ENCODE measurements at places on chromosomes 7 and 10. TPM values are rescaled to one million over a fixed set of nuclear protein-coding genes. Genes with fewer than 3 reads are reported as not detected.

DNA sequence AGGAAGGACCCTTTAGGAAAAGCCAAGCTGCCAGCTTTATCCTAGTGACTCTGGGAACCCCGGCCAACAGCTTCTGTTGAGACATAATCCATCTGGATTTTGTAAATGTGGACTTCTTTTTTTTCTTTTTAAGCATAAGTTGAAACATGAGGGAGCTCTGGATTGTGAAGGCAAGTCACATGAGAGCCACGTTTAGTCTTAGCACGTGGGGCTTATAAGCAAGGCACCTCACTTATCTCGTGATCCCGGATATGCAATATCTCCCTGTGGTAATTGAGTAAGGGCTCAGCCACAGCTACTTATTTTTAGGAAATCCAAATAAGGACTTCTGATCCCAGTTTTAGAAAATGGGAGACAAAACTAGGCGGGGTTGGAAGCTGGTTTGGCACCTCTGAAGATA lies 111.2 kb upstream of the PTN start:
- H3K36me3 ChIP-seq, result no peaks in the 10 kb centered on the region
- H3K4me1 ChIP-seq, result no peaks in the 10 kb centered on the region
- H3K27ac ChIP-seq, result no peak overlapping the region
- H3K27me3 ChIP-seq, result no peaks in the 10 kb centered on the region
- DNase-seq, result peak; percentile 16
- no peak overlapping the region for H3K4me3 ChIP-seq

The PON1 gene
- not detected for total RNA-seq

The CCAR1 gene
- total RNA-seq, result 30.9 TPM

The VTI1A gene
- 28.3 TPM for total RNA-seq

DNA sequence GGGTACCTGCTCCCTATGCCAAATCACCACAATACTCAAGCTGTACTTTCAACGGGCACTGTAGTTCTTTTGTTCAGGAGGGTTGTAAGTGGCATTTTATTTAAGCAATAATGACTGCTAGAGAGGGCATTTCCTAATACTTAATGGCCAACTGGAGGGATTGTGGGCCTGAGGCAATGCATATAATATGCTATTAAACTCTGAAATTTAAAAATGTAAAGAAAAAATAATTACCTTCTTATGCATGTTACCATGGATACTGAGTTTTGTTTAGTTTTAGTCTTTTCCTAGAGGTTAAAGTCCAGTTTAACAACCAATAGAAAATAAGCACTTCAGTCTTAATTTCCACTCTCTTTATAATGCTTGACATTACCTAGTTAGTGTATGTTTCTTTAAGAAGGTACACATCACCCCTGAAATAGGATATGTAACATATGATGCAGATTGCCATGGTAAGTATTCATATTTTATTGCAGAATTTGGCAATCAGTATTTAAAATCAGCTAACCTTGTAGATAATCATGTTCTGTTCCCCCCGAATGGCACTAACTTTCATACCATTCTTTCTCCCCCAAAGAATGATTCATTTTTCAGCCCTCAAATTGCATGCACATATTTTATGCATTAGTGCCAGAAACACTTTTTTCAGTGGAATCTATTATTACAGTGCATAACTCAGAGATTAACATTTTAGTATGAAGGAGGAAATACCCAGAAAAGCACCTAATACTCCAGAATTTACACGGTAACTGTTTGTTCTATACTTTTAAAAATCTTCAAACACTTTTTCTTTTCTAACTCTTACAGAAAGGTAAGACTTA lies 90.3 kb upstream of the ZNF438 start:
- peak overlapping the region; percentile 16 for H3K27ac ChIP-seq
- no peak overlapping the region for H3K4me3 ChIP-seq
- peaks cover 15% of the 10 kb centered on the region for H3K4me1 ChIP-seq
- no peaks in the 10 kb centered on the region for H3K36me3 ChIP-seq

DNA sequence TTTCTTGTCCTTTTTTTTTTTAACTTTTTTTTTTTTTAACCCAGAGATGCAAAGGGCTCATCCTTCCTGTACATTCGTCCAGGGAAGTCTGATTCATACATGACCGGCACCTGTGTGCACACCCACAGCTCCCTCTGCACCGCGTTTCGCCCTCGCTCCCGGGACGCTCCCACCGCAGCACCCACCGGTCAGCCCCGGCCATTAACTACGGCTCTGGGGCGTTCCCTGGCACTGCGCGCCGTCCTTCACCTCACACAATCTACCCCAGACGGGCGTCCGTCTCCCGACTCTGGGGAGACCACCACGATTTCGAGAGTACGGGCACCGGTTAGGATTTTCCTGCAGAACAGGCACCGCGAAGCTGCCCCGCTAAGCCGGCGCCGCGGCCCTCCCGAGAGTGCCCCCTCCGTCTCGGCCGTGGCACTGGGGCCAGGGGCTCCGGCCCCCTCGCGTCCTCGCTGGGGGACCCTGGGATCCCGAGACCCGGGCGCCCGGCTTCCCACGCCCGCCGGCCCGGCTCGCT lies 452 bp downstream of the ATE1 start:
- H3K27me3 ChIP-seq, result no peaks in the 10 kb centered on the region
- no peaks in the 10 kb centered on the region for H3K36me3 ChIP-seq
- peak overlapping the region; percentile 85 for H3K4me3 ChIP-seq
- DNase-seq, result peak; percentile 53
- peaks cover 49% of the 10 kb centered on the region for H3K4me1 ChIP-seq

GRCh38 chr7:40327873-40328272 lies 193.1 kb downstream of the SUGCT start:
- H3K4me1 ChIP-seq, result no peaks in the 10 kb centered on the region
- H3K27ac ChIP-seq, result no peak overlapping the region
- no peak overlapping the region for H3K4me3 ChIP-seq
- no peaks in the 10 kb centered on the region for H3K27me3 ChIP-seq
- no peaks in the 10 kb centered on the region for H3K36me3 ChIP-seq
- DNase-seq, result no peak

DNA sequence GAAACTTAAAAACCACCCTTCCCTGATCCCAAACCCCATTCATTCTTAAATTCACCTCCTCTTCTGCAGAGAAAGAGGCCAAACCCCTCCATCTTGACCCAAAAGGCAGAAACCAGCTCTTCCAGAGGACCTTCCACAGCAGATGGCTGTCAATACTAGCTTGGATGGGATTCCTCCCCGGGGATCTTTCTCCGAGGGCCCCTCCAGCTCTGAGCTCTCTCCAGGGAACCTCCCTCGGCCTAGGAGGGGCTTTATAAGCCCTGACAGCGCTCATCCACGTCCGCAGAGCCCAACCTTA lies 5.4 kb downstream of the TNRC18 start:
- H3K27me3 ChIP-seq, result no peaks in the 10 kb centered on the region
- H3K27ac ChIP-seq, result peak overlapping the region; percentile 98
- H3K4me3 ChIP-seq, result no peak overlapping the region

DNA sequence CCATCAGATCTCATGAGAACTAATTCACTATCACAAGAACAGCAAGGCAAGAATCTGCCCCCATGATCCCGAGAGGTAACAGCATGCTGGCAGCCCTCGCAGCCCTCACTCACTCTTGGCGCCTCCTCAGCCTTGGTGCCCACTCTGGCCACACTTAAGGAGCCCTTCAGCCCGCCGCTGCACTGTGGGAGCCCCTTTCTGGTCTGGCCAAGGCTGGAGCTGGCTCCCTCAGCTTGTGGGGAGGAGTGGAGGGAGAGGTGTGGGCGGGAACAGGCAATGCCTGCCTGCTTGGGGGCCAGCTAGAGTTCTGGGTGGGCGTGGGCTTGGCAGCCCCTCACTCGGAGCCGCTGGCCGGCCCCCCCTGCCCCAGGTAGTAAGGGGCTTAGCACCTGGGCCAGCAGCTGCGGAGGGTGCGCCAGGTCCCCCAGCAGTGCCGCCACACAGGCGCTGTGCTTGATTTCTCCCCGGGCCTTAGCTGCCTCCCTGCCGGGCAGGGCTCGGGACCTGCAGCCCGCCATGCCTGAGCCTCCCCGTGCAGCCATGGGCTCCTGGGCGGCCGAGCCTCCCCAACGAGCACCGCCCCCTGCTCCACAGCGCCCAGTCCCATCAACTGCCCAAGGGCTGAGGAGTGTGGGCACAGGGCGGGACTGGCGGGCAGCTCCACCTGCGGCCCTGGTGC lies 24.0 kb upstream of the ZNF438 start:
- no peaks in the 10 kb centered on the region for H3K36me3 ChIP-seq
- no peaks in the 10 kb centered on the region for H3K27me3 ChIP-seq
- DNase-seq, result no peak
- H3K27ac ChIP-seq, result no peak overlapping the region
- H3K4me3 ChIP-seq, result no peak overlapping the region

DNA sequence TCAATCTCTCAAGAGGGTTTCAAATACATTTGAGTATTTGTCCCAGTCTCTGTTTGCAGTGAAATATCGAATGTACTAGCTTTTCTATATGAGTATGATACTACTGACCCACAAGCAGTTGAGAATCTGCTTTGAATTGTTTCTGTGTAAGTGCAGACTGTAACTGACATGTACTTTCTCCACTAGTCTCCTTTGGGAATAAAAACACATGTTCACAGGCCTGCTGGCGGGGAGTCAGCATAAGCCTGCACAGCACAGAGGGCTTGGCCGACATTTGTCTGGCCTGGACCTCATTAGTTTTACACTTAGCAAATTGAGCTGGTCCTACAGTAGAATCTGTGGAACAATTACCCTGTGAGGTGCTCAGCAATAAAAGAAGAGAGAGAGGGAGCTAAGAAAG lies 72.6 kb downstream of the ITGB8 start:
- no peak overlapping the region for H3K4me3 ChIP-seq
- peaks cover 46% of the 10 kb centered on the region for H3K4me1 ChIP-seq
- peak; percentile 88 for DNase-seq

The SLC16A12 gene
- 19.5 TPM for total RNA-seq

The KCNIP2 gene
- 13.5 TPM for total RNA-seq

GRCh38 chr10:71667387-71667752 lies 52.2 kb downstream of the C10orf105 start:
- no peaks in the 10 kb centered on the region for H3K4me1 ChIP-seq
- DNase-seq, result no peak
- no peaks in the 10 kb centered on the region for H3K36me3 ChIP-seq
- H3K27ac ChIP-seq, result no peak overlapping the region

The BICC1 gene
- 42.0 TPM for total RNA-seq

- no peak overlapping the region for H3K27ac ChIP-seq
- H3K4me1 ChIP-seq, result peaks cover 5% of the 10 kb centered on the region
- H3K4me3 ChIP-seq, result no peak overlapping the region
- DNase-seq, result no peak
- peaks cover 26% of the 10 kb centered on the region for H3K36me3 ChIP-seq
Observed at GRCh38 chr7:99042957-99043356, 101.0 kb downstream of the SMURF1 start.

DNA sequence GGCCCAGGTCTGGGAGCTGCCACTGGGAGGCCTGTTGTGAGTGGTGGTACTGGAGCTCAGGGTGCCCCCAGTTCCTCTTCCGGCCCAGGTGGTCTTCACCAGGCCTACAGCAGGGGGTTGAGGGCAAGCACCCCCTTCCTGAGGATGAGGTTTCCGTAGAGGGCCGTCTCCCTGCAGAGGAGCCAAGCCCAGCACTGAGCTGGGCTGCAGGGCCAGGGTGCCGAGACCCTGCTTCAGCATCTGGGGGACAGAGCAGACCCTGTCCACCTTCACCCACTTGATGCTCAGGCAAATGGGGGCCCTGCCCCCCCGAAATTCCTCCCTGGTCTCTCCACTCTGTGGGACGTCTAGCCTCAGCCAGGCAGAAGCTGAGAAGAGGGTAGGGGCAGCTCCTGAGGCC lies 2.6 kb downstream of the FUOM start:
- H3K4me1 ChIP-seq, result peaks cover 39% of the 10 kb centered on the region
- H3K4me3 ChIP-seq, result no peak overlapping the region
- no peaks in the 10 kb centered on the region for H3K27me3 ChIP-seq
- no peak overlapping the region for H3K27ac ChIP-seq
- no peaks in the 10 kb centered on the region for H3K36me3 ChIP-seq

DNA sequence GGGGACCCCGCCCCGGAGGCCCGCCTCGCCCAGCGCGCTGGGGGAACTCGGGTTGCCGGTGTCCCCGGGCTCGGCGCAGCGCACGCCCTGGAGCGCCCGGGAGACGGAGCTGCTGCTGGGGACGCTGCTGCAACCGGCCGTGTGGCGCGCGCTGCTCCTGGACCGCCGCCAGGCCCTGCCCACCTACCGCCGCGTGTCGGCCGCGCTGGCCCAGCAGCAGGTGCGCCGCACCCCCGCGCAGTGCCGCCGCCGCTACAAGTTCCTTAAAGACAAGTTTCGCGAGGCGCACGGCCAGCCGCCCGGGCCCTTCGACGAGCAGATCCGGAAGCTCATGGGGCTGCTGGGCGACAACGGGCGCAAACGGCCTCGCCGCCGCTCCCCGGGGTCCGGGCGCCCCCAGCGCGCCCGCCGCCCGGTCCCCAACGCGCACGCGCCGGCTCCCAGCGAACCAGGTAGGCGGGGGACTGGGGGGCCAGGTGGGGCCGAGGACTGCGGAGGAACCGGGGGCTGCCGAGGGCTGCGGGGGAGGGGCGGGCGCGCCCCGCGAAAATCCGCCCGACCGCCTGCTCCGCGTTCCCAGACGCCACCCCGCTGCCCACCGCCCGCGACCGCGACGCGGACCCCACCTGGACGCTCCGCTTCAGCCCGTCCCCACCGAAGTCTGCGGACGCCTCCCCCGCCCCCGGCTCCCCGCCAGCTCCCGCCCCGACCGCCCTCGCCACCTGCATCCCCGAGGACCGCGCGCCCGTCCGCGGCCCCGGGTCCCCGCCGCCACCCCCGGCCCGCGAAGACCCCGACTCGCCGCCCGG lies 574 bp downstream of the UTF1 start:
- DNase-seq, result peak; percentile 14
- no peak overlapping the region for H3K27ac ChIP-seq
- peaks cover 5% of the 10 kb centered on the region for H3K4me1 ChIP-seq
- H3K36me3 ChIP-seq, result no peaks in the 10 kb centered on the region
- H3K27me3 ChIP-seq, result peaks cover 12% of the 10 kb centered on the region
- no peak overlapping the region for H3K4me3 ChIP-seq

Data from body of pancreas (tissue), 4 donors.